ENCODE measurements at places on chromosomes 11 and 22.

DNA sequence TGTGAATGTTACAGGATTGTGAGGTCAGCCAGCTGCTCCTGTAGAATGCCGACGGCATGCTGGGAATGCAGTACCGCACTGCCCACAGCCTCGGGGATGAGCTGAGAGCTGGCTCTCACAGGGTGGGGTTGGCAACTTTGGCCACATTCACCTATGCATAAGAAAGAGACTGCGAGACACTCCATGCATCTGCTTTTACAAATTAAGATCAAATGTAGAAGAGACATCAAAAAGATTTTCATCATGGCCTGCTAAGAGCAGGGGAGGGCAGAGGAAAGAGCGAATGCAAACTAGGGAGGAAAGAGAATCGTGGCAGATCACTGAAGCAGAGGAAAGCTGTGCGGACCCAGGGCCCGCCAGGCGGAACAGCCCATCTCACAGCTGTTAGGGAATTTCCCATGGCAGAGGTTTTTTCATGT lies 49.8 kb upstream of the SPATA19 start:
- no peak for DNase-seq

GRCh38 chr11:11960687-11961086 lies 47.7 kb downstream of the DKK3 start:
- DNase-seq: no peak

DNA sequence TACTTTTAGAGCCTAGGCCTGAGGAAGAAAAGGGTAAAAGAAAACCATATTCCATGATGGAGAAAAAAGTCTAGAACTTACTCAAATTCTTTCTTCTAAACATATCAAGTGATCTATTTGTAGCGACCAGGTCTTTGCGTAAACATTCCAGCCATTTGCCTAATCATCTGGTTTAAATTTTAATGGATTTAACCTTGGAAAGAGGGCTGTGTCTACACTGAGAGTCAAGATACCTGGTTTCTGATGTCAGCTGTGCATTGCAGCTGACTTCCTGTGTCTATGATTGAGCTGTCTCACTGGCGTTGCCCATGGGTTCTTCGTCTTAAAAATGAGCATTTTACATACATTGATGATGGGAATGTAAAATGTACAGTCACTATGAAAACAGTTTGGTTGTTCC lies 10.0 kb upstream of the TMEM123 start:
- no peak for DNase-seq

GRCh38 chr11:60830478-60831142 lies 11.3 kb upstream of the CCDC86 start:
- DNase-seq: no peak

Measured in activated CD4-positive, CD25-positive, alpha-beta regulatory T cell (primary cell).